ENCODE measurements at places on chromosomes 4 and X.

- no peak for DNase-seq
Observed at GRCh38 chr4:110636680-110637407, 14.0 kb upstream of the PITX2 start.

DNA sequence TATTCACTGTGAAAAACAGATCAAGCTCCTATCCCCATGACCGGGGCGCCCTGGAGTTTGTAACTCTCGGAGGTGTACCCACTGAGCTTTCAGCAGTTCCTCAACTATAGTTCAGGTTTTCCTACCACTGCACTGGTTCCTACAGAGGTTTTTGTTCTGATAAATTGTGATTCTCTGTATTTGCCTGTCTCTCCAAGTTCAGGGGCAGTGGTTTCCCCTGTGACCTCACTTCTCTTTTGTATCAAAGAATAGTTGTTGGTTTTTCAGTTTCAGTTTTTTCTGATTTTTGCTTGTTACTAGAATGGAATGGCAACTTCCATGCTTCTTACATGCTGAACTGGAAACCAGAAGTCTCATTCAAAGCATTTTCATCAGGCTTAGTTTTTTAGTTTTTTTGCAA, 56.8 kb upstream of the PLS3 start:
- no peak for DNase-seq

GRCh38 chrX:148203531-148203930, 222.4 kb downstream of the FMR1NB start:
- no peak for DNase-seq

GRCh38 chr4:48854982-48855381, 24.1 kb downstream of the OCIAD1 start:
- no peak for DNase-seq

DNA sequence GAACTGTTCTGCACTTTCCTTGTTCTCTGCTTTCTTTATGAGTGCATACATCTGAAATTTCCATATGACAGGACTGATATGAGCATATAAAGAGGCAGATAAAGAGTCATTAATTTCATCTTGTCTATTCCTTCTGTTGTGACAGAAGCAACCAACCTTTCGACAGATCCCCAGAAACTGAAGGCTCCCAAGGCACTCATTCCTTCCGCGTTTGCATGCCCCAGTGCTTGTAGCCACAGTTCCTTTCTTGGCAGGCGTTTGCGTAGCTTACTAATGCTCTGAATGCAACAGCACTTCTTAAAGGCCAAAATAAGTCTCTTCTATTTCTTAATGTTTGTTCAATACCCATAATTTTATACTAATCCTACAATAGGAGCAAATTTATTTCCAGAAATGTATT, 94.0 kb upstream of the TBL1X start:
- no peak for DNase-seq

- no peak for DNase-seq
Observed at GRCh38 chrX:134541906-134542305, 81.9 kb downstream of the HPRT1 start.

GRCh38 chr4:76373919-76374552, 46.9 kb downstream of the CCDC158 start:
- peak; percentile 28 for DNase-seq

DNA sequence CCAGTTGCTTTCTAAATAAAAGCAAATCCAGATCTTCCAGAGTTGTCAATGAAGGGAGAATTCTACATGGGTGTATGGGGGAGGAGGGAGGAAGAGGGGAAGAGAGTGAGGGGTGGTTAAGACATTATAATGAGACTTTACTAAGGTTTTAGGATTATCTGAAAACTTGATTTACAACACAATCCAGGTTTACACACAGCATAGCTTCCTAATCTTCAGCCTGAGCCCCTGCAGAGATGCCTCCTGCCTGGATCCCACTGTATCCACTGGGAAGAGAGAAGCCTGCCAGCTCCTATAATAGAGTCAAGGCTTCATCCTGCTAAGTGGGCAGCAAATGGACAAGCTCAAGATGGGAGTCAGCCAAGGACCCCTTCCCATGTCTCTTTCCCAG, 85.6 kb upstream of the KIT start:
- no peak for DNase-seq

- peak; percentile 56 for DNase-seq
Observed at GRCh38 chr4:186717556-186717955, 6.1 kb downstream of the FAT1 start.

DNA sequence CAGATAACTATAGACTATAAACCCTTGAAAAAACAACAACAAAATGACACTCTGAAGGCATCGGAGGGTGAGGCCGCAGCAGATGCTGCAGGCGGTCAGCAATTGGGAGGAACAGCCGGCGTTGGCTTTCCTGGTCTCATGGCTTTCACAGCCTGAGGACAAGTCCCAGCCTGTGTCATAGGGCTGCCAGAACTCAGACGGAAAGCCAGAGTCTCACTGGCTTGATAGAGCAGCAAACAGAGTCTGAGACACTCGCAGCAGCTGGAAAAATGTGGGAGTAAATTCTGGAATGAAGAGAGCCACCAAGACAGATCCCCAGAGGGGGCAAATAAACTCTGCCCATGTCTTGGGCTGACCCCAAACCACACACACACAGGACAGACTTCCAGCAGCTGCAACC, 86.3 kb downstream of the PPP2R2C start:
- peak; percentile 50 for DNase-seq

DNA sequence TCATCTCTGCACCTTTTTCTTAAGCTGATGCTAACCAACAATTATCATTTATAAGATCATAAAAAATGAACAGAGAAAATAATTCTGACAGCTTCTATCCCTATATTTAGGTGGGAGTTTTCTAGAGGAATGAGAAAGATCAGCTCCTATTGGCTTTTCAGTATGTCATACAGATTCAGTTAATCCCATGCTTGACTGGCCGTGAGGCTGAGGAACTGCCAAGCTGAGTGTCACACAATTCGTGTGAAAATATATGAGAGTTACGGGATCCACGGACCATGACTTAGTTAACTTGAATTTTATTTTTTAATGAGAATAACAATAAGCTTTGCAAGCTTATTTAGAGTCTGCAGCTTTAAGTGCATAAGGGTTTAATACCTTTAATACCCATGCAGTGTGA, 37.5 kb downstream of the PHEX start:
- DNase-seq = no peak

DNA sequence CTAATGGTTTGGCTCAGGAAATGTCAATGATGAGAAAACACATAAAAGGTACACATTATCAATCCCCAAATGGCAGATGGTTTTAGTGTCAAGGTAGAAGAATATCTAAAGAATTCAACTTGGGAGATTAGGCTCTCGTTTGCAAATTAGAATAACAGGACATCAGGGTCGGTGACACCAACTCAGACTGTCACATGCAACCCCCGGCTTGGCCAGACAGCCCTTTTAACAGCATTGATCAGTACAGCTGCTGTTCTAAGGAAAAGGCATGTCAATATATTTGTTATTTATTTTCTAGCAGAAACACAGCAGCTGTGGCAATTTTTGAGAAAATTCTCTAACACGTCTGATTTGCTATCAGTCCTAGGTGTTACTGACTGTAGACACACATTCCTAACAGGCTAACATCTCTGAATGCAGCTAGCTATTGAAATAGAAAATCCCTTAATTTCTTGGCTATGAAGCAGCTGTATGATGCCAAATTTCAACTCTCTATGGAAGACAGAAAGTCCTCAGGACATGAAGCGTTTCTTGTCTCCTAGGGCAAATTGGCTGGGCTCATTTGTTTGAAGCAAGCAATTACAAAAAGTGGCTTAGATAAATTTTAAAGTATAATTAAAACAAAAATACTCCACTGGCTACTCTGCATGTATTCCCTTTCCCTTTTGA, 269.0 kb upstream of the CXXC4 start:
- DNase-seq = no peak

DNA sequence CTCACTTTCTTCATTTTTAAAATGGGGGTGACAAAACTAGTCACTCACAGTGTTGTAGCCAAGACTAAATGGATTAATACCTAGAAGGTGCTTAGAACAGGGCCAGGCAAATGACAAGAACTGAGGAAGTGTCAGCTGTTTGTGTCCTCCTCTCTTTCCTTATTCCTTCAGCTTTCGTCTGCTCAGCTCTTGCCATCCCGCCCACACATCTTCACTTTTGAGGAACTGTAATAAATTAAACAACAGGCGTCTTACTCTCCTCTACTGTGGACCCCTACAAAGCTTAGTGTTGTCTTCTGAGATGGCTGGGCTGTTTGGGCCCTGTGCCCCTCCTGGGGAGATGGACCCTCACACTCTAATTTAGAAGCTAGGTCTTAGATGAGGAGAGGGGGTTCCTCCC, 2.7 kb downstream of the HPSE start:
- no peak for DNase-seq

DNA sequence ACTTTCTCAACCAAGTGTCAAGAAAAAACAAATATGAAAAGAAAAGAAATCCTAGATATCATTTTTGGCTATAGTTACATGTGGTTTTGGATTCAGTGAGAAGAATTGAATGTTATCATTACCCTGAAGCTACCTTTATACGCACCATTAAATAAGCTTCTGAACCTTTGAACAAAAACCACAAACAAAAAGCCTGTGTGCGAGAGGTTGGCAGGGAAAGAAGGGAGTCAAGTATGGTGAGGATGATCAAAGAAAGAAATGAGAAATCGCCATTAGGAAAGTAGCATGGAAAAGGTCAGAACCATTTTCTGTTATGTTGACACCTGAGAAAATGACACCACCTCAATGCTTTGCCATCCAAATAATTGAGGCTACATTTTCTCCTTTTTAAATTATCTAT, 1.2 kb upstream of the SLC7A11 start:
- no peak for DNase-seq

DNA sequence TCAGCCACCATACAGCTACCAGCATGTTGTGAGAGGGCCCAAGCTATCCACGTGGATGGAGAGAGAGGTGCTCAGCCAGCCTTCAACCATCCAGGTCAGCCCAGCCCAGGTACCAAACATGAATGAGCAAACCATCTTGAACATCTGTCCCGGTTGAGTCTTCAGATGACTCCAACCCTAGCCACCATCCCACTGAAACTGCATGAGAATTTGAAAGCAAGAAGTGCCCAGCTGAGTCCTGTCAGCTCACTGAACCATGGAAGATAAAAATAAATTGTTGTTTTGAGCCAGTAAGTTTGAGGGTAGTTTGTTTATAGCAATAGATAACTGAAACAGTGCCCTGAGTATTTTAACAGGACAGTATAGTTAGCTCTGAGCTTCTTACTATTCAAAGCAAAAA, 7.3 kb upstream of the SEL1L3 start:
- DNase-seq = no peak

DNA sequence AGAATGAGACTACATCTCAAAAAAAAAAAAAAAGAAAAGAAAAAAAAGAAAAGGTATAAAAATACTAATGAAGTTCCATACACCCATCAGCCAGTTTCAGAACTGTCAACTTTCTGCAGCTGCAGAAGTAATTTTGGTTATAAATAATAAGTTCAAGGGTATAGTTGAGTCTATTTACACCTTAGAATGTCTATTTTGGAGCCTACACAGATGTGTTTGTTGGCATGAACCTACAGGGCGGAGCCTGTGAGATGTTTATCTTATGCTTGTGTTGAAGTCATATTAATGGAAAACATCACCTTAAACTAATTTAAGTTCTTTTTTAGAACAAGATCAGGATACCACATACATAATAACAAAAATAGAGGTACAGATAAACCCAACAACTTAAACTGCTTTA, 85.8 kb downstream of the RAPGEF2 start:
- no peak for DNase-seq

DNA sequence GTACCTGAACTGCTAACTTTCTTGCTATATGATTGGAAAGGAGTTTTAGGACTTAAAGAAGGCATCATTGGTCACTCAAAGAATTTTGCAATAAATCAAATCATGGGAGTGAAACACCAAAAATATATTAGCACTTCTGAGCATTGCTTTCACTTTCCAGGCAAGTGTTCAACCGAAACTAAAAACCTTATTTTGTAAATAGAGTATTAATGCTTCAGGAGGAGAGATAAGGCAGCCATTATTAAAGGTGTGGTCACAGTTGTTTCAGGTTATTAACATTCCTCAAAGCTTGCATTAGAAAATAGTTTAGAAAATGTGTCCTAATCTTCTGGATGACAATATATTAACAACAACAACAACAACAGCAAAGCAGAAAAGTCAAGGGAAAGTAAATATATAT, 92.3 kb upstream of the TLL1 start:
- no peak for DNase-seq

GRCh38 chrX:100070334-100070849, 339.7 kb downstream of the PCDH19 start:
- DNase-seq = no peak

- no peak for DNase-seq
Observed at GRCh38 chr4:140236654-140237169, 82.7 kb upstream of the MAML3 start.

- no peak for DNase-seq
Observed at GRCh38 chr4:147421456-147421855, 59.4 kb upstream of the EDNRA start.

DNA sequence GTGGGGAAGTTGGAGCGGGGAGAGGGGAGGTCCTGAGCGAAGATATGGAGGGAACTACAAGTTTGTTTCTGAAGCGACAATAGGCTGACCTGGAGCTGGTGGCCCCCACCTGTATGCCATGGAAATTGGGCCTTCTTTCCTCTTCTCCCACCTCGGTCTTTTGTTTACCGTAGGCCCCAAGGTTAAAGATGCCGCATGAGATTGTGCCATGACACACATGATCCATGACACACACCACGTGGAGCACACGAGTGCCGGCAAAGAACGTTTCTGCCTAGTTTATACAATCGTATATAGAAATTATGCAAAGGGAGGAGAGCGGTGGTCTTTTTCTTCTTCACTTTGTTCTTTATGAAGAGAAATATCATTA, 408 bp downstream of the TMEM33 start:
- no peak for DNase-seq

DNA sequence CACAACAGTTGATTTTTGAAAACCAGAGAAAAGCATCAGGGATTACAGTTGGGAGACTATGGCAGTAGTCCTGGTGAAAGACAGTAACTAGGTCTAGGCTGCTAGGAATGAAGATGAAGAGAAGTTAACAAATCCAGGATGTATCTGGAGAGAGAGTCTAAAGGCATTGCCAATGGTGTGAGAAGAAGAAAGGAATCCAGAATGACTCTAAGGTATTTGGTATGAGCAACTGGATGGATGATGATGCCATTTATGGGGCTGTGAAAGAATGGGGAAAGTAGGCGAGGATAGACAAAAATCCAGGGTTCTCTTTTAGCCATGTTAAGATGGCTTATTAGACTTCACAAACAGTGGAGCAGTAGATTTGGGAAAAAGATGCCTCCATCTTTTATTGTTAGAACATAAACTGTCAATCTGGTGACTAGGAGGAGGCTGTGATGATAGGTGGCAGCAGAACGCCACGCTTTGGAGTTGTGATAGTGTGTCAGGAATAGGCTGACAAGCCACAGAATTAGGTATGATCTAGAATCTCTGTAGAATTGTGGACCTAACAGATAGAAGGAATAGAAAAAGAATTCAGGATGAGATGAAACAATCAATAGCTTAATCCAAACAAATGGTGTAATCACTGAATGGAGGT, 27.3 kb upstream of the JADE1 start:
- DNase-seq = no peak

DNA sequence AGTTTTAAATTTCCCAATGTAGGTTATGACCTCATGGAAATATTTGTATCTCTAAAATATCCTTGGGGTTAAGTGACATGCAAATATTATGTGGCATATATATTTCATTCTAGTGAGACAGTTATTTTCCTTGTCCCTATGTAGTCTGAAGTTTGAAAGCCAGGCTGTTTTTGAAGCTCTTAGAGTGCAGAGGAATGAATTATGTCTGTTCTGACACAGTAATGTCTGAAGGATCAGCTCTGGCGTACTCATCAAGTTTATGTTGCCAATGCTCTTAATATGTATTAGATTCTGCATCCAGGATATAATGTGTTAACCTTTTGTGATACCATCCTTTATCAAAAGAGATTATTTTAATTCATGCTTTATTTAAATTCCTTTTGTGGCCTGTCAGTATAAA, 355.8 kb downstream of the PCDH7 start:
- DNase-seq = no peak

Data from prostate gland (tissue), 2 donors.